Hematopoietic multipotent progenitor cell treated with erythropoietin and hydrocortisone succinate and interleukin-3 and kit ligand, for 6 days (in vitro differentiated cells): ENCODE measurements at places on chromosomes 5 and 9.

GRCh38 chr5:143533978-143534760 is 130.7 kb upstream of the NR3C1 start:
- DNase-seq: no peak

DNA sequence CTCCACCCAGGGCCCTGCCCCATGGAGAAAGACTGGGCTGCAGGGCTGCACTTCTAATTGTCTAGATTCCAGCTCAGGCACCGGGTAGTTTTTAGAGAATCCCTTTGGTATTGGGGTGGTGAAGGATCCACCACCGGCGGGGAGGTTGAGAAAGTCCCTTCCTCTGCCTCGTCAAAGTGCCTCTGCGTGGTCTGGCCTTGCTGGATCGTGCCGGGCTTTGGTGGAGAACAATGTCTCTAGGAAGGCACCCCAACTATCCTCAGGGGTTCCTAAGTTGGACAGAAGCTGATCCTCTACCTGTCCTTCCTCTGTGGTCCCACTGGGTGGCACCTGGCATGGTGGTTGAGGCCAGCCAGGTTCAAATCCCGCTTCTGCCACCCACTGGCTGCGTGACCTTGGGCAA is 7.3 kb upstream of the AMBP start:
- DNase-seq: no peak

GRCh38 chr5:36396640-36397039 is 94.9 kb upstream of the RANBP3L start:
- no peak for DNase-seq

DNA sequence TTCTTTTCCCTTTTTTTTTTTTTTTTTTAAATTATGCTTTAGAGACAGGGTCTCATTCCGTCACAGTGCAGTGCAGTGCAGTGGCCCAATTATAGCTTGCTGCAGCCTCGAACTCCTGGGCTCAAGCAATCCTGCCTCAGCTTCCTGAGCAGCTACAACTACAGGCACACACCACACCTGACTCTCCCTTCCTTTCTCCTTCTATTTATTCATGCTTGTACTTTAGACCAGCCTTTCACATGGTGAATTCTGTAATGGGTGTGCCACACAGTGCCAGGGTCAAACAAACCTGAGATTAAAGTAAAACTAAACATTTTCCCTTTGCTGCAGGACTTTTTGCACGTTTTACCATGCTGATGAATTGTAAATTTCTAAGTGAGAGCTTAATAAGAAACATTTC is 8.0 kb downstream of the SH3RF2 start:
- DNase-seq: no peak

DNA sequence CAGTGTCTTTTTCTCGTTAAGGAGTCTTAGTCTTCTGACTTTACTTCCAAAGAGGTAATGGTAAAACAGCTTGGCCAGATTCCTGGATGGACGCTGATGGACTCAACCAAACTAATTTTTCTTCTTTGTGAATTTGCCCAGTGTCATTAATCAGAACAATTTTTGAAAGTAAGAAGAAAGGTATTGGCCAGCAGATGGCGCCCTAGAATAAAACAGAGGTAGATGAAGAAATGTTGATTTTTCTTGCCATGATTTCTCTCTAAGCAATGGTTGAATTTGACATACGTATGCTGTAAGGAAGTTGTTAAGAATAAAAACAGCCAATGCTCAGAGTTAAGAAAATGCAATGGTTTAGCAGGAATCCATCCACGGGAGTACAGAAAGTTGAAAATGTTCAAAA is 500.0 kb downstream of the DIRAS2 start:
- peak; percentile 85 for DNase-seq

- DNase-seq: no peak
Observed at GRCh38 chr5:1325191-1325741, 19.6 kb downstream of the CLPTM1L start.

DNA sequence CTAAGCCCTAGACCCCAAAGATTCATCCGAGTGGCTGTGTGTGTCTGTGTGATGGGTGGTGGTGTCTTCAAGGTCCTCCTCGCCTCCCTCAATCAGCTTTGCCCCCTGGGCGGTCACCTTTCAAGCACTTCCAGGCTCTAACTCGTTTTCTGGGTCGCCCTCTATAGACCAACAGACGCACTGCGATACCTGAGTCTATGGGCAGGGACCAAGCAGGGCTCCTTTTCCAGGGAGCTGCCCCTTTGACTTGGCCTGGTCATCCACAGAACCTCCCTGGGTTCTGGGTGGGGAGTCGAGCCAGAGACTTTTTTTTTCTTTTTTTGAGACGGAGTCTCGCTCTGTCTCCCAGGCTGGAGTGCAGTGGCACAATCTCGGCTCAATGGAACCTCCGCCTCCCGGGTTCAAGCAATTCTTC is 1.1 kb downstream of the SLC27A4 start:
- peak; percentile 92 for DNase-seq

GRCh38 chr5:137666901-137667300 is 69.0 kb downstream of the KLHL3 start:
- peak; percentile 9 for DNase-seq

- no peak for DNase-seq
Observed at GRCh38 chr5:106909716-106910115, 761.0 kb downstream of the EFNA5 start.

DNA sequence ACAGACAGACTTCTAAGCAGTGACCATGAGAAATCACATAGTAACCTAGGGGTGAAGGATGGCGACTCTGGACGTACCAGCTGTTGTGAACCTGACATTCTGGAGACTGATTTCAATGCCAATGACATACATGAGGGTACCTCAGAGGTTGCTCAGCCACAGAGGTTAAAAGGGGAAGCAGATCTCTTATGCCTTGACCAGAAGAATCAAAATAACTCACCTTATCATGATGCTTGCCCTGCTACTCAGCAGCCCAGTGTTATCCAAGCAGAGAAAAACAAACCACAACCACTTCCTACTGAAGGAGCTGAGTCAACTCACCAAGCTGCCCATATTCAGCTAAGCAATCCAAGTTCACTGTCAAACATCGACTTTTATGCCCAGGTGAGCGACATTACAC is 38.0 kb upstream of the CCDC152 start:
- peak; percentile 41 for DNase-seq

- DNase-seq: peak; percentile 72
Observed at GRCh38 chr5:147935032-147935431, 28.7 kb upstream of the C5orf46 start.

- DNase-seq: no peak
Observed at GRCh38 chr9:10562581-10563343, 50.0 kb downstream of the PTPRD start.

DNA sequence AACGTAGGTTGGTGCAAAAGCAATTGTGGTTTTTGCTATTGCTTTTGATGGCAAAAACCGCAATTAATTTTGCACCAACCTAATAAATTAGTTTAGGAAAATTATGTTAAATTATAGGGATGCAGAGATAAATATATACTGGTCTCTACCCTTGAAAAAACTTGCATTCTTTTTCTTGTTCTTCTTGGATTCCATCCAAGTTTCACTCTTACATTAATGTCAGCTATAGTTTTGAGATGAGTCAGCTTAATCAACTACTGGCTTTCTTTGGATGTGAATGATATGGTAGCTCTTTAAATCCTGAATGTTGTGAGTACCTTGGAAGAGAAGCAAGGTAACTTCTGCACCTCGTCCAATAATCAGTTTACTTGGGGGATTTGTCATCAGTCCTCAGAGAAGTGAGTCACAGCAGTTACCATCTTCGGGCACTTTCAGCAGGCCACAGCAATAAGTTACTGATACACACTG is 549.0 kb upstream of the ZNF608 start:
- no peak for DNase-seq

GRCh38 chr9:113095561-113095960 is 39.0 kb upstream of the ZFP37 start:
- no peak for DNase-seq

DNA sequence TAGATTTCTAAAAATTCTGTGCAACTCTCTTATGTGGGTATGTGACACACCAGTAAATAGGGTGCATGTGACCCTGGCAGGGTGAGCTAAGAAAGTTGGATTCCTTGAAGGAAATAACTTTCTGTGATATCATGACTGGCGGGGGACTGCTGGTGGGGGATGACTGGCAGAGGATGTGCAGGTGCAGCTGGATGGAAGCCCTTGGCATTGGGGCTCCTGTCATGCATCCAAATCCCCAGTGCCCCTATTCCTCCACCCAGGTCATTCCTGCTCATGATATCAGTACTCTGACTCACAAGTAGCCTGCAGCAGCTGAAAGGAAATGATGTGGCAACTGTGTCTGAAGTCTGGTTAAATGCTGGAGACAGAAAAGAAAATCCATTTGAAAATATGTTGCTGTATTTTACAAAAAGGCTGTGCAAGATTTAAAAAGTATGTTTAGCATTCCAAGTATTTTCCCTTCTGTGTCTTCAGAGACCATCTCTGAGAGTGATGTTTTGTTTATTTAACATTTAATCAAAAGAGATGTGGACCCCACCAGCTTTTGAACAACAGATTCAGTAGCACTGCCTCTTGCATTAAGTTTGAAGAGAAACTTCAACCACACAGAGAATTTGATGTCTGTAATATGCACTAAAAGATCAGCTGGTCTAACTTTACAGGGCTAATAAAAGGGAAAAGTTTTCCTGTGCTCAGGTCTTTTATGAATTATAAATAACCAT is 17.9 kb upstream of the ZSWIM6 start:
- DNase-seq: no peak

GRCh38 chr9:95581900-95582299 is 65.1 kb upstream of the PTCH1 start:
- no peak for DNase-seq

DNA sequence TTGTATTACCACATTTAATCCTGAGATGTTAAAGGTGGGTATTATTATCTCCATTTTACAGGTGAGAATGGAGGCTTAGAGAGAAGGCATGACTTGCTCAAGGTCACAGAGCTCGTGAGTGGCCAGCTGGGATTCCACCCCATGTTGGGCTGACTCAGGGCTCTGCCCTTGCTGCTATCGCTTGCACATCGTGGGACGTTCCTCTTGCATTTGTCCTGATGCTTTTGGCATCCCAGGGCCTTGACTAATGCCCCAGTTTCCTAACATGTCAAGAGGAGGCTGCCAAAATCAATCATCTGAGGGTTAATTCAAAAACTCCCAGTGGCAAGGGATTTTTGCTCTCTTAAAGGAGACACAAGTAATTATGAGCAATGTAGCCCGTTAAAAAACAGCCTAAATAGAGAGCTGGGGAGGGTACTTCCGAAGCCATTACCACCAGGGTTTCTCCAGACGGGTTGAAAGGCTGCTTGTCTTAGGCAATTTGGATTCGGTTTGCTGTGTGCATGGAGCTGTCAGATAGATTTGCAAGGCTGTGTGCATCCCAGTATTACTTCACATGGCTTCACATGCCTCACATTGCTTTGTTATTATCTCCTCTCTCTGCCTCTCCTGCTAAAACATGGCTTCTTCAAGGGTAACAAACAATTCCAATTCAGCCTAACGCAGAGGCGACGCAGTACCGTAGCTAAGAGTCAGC is 347.4 kb downstream of the DRD1 start:
- no peak for DNase-seq

DNA sequence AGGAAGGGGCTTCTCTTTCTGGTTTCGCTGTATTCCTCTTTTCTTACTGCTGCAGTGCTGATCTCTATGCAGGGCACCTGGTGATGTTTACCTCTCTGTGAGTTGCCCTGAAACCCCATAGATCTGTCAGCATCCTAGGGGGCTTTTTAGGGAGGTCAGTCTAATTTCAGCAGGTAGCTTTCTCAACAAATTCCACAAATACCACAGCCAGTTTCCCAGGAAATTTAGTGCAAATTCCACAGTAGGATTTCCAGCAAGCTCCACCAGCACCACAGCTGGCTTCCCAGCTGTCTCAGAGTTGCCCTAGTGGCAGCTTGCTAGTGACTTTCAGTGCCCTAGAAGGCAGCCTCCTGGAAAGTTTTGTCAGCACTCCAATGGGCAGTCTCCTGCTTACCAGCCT is 379.1 kb upstream of the SMC2 start:
- DNase-seq: no peak

GRCh38 chr5:12794476-12795332 is 890.5 kb upstream of the CTNND2 start:
- no peak for DNase-seq

- DNase-seq: no peak
Observed at GRCh38 chr5:12691330-12691729, 787.1 kb upstream of the CTNND2 start.

- no peak for DNase-seq
Observed at GRCh38 chr9:69168709-69169217, 5.3 kb upstream of the TJP2 start.

GRCh38 chr5:82676661-82677060 is 398.5 kb upstream of the RPS23 start:
- peak; percentile 28 for DNase-seq

- DNase-seq: peak; percentile 45
Observed at GRCh38 chr5:143360755-143361154, 42.7 kb downstream of the NR3C1 start.

GRCh38 chr5:76165711-76166374 is 82.7 kb downstream of the SV2C start:
- DNase-seq: no peak

GRCh38 chr5:96199713-96200183 is 233.3 kb downstream of the PCSK1 start:
- DNase-seq: no peak

DNA sequence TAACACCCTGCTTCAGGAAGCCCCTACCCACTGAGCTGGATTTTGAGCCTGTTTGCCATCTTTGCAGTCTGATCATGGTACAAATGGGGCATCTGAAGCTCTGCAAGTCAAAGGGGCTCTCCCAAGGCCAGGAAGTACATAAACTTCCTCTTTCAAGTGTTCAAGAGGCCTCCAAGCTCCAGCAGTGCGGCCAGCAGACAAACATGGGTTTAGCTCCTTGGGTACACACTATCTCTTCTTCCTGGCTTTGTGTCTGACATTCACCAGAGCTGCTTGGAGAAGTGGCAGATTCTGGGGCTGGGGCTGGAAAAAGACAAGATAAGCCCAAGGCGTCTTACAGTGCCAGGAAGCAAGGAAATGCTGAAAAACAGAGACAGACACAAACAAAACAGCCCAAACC is 34.1 kb downstream of the LAMC3 start:
- peak; percentile 46 for DNase-seq

DNA sequence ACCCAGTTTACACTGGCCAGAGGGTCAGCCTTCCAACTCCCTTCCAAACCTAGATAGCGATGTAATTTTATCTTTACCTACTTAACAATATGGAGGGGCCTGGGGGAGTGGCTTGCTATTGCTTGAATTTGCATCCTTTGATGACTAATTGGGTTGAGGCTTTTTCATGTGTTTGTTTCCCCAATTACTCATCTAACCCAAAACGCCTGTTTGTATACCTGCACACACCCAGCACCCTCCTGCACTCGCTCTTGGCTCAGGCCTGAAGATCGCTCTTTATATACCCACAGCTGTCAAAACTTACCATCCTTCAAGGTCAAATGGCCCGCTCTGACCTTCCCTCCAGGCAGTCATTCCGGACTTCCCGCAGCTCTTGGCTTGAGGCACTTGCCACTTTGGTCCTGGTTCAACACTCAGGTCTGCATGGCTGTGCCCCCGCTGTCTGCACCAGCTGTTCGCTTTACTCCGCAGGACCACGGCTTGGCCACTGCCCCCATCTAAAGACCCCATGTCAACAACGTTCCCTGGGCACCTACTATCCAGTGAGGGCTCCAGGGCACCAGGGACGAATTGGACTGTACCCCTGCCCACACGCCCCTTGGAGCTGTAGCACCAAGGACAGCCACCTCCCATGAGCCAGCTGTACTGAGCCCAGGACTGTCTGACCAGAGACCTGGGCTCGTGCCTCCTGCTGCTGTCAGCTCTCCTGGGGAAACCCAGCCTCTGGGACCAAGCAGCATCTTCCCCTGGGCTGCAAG is 76.1 kb upstream of the ADAMTS2 start:
- no peak for DNase-seq

- no peak for DNase-seq
Observed at GRCh38 chr9:117268847-117269446, 145.9 kb downstream of the ASTN2 start.
